ENCODE measurements at places on chromosomes 7 and 10. TPM values are rescaled to one million over a fixed set of nuclear protein-coding genes. Genes with fewer than 3 reads are reported as not detected.

The ZNF518A gene
- total RNA-seq, result 17.4 TPM

The OR9A2 gene
- total RNA-seq, result not detected

The PRKCQ gene
- 0.55 TPM for total RNA-seq

The PLXNA4 gene
- total RNA-seq, result 6.5 TPM

The ANKRD61 gene
- not detected for total RNA-seq

The CDC14C gene
- total RNA-seq, result not detected

The MRLN gene
- total RNA-seq, result not detected

The KIAA1217 gene
- total RNA-seq, result 7.1 TPM

The AGR3 gene
- total RNA-seq, result not detected

The CALCR gene
- not detected for total RNA-seq

The C10orf62 gene
- total RNA-seq, result 0.23 TPM

The OR13A1 gene
- total RNA-seq, result not detected

The SKIDA1 gene
- 0.30 TPM for total RNA-seq

The SPDYE5 gene
- not detected for total RNA-seq

The C10orf53 gene
- not detected for total RNA-seq

The FFAR4 gene
- total RNA-seq, result not detected

The OR2A42 gene
- total RNA-seq, result under 0.01 TPM

The TMEM229A gene
- not detected for total RNA-seq

The SP8 gene
- total RNA-seq, result not detected

The ANKRD22 gene
- total RNA-seq, result not detected

The TFR2 gene
- total RNA-seq, result 0.89 TPM

The DNAJB12 gene
- total RNA-seq, result 23.8 TPM

The FMC1 gene
- 3.8 TPM for total RNA-seq

The IFIT1B gene
- total RNA-seq, result not detected

The ASAH2B gene
- total RNA-seq, result 3.3 TPM

The TMEM236 gene
- total RNA-seq, result under 0.01 TPM

The SPOCK2 gene
- total RNA-seq, result 0.23 TPM

The BTAF1 gene
- total RNA-seq, result 63.2 TPM

The CPXM2 gene
- 6.8 TPM for total RNA-seq

The EFCAB10 gene
- not detected for total RNA-seq

The TAS2R3 gene
- 1.2 TPM for total RNA-seq

The PKD2L1 gene
- not detected for total RNA-seq

The GTF2I gene
- total RNA-seq, result 146 TPM

The TBL2 gene
- total RNA-seq, result 120 TPM

The TLL2 gene
- 0.60 TPM for total RNA-seq

The MLXIPL gene
- not detected for total RNA-seq

The CABCOCO1 gene
- total RNA-seq, result 0.18 TPM

The BAIAP2L1 gene
- 3.0 TPM for total RNA-seq

The SLC26A4 gene
- 0.46 TPM for total RNA-seq

The FAM25A gene
- not detected for total RNA-seq

The MSMB gene
- total RNA-seq, result not detected

The SNCG gene
- total RNA-seq, result 3.3 TPM

The SPDYE6 gene
- total RNA-seq, result not detected

The DLX5 gene
- 0.30 TPM for total RNA-seq

The PANK1 gene
- total RNA-seq, result 9.8 TPM

The FBXO24 gene
- total RNA-seq, result 0.30 TPM

The GHRHR gene
- not detected for total RNA-seq

The GRIFIN gene
- total RNA-seq, result not detected

Data from smooth muscle cell of the umbilical artery (primary cell).